ENCODE measurements at places on chromosomes 7 and 10.
A peak's percentile ranks its signal among the peaks of the same experiment; 100 is the strongest.

DNA sequence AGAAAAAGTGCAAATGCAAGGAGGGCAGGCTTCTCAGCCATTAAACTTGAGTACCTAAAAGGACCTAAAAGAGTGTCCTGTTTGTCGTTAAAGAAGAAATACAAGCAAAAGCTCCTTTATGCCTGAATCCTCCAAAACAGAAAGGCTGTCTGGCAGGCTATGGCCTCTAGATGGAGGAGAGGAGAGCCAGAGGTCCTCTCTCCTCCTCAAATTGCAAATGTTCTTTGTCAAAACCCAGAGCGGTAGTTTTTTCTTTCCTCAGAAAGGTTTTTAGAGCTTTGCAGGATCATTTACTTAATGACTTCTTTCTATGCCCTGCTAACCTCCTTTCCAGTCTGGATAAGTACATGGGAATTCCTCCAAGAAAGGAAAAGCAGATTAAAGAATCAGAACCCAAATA is 1.9 kb upstream of the SORCS1 start:
- DNase-seq: no peak

GRCh38 chr10:102342958-102343357 is 52.5 kb upstream of the NFKB2 start:
- no peak for DNase-seq

- DNase-seq: peak; percentile 20
These were observed at the start of gene MEST for GRCh38 chr7:130491841-130492522. MEST (plus strand) TSS chr7:130492085; CDS start chr7:130492314, 229 bp downstream.

GRCh38 chr10:14366760-14367159 is 36.0 kb upstream of the FRMD4A start:
- no peak for DNase-seq

GRCh38 chr10:43409385-43410109 is 561 bp upstream of the HNRNPF start:
- peak; percentile 42 for DNase-seq

DNA sequence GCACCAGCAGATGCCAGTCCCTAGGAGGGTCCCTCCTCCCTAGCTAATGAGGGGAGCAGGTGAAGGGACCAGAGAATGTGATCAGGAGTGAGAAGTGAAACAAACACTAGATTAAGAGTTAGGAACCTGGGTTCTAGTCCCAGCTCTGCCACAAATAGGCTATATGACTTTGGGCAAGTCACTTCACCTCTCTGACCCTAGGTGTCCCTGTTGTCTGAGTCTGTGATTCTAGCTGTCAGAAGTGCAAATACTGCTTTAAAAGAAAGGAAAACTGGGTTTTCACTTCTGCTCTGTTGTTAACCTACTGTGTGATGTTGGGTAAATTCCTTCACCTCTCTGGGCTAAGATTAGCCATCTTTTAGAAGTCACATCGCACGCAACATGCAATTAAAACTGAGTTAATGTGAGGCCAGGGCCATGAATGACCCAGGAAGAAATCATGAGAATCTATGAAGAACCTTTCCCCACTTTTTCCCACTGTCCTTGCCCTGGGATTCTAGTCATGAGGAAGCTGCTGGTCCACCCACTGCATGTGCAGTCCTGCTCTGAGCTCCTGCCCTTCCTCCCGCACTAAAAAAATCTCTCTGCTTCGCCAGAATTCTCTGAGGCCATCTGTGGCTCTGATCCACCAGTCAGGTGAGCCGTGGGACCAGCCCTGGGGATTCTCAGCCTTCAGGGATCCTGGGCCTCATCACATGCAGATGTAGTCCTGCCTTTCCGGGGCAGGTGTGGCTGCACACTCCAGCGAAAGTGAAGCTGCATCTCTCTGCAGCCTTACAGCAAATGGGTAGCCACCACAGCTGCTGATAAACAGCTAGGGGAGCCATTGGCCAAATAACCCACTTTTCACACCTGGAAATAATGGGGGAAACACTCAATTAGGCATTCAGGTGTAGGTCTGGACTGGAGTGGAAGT is 181.7 kb downstream of the PLXNA4 start:
- peak; percentile 30 for DNase-seq

DNA sequence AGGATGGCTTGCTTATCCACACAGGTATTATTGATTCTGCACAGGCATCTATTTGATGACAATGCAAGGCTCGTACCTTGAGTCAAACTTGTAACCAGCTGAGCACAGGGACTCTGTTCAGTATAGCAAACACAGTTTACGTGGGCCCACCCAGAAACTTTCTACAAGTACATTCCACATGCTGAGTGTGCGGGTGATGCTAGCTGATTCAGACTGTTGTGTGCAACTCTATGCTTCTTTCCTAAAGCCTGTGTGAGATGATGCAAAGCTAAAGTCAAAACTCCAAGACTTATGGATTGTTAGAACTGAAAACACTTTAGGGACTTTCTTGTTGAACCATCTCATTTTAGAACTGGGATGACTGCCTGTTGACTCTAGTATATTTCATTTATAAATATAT is 21.5 kb upstream of the CALD1 start:
- DNase-seq: no peak

GRCh38 chr7:90532231-90532929 is 62.9 kb downstream of the PTTG1IP2 start:
- DNase-seq: no peak

DNA sequence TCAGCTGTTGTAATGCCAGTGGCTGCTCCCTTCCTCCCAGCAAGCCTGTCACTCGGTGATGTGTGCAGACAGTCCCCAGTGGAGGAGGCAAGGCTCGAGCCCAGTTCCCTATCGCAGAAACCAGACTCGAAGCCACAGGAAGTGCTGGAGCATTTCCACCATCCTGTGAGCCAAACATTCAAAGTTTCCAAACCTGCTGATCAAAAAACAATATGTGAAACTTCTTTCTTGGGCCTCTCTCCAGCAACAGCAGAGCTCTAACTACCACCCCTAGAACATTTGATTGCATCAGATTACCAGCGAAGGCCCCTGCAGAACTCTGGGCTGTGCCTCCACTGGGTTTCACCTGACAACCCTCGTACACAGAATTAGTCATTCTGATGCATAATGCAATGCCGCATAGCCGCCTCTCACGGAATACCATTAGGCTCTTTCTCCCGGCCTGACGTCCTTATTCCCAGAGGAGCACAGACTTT is 94.0 kb downstream of the ELMO1 start:
- peak; percentile 74 for DNase-seq

DNA sequence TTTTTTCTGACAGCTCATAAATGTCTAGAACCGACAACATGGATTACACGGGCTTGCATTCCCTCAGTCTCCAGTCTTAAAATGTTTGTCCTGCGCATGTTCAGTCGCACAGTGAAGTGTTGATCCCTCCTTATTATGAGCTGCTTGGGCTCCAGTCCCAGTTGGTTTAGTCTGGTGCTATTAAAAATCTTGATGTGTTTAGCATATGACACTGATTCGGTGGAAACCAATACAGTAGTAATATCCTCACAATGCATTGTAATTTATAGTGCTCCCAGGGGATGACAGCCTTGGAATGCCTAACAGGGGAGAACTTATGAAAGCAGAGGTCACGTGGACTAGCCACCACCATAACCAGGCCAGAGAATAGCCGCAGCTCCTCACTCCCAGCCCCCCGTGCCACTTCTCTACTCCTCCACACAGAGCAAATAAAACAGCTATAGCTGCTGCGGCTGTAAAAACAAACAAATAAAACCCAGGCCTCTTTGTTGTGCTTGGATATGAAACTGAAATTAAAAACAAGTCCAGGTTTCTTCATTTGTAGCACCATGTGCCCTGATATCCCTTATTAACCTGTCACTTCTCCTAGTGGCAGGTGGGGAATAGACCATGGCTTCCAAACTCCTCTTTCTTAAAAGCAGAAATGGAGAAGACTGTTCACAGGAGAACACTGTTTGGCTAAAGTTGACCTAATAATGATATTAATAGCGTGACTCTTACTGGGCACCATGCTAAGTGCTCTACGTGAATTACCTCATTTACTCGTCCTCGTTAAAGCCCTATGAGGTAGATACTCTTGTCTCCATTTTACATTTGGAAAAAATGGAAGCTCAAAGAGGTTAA is 7.7 kb downstream of the DPCD start:
- DNase-seq: no peak

GRCh38 chr7:17094963-17095574 is 203.4 kb upstream of the AHR start:
- no peak for DNase-seq

GRCh38 chr10:104540181-104540580 is 100.9 kb upstream of the SORCS3 start:
- no peak for DNase-seq

GRCh38 chr7:95922191-95922590 is 149.8 kb downstream of the DYNC1I1 start:
- peak; percentile 46 for DNase-seq

- DNase-seq: no peak
These were observed 22.2 kb downstream of the MGAM2 start for GRCh38 chr7:142133731-142134148.

DNA sequence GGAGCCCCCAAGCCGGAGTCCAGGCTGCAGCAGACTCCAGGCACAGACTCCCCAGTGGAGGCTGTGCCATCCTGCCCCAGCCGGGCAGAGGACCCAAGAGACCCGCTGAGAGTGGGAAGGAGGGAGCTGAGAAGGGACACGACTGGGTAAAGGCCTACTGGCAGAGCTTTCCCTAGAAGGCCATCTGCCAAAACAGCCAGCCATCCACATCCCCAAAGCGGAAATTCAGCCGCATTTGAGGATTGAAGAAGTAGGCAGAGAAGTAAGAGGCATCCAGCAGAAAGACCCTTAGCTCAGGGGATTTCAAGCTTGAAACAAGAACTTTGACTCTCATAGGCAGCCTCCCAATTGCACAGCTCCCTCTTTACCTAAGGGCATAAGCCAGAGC is 857 bp downstream of the CPXM2 start:
- no peak for DNase-seq

GRCh38 chr10:6406220-6407033 is 173.6 kb downstream of the PRKCQ start:
- DNase-seq: peak; percentile 48

GRCh38 chr7:84999450-84999849 is 187.4 kb downstream of the SEMA3D start:
- no peak for DNase-seq

GRCh38 chr10:63240807-63241206 is 107.7 kb downstream of the NRBF2 start:
- DNase-seq: no peak

GRCh38 chr7:69398986-69399385 is 199.3 kb upstream of the AUTS2 start:
- peak; percentile 80 for DNase-seq

GRCh38 chr10:111493024-111493625 is 416.3 kb downstream of the ADRA2A start:
- no peak for DNase-seq

DNA sequence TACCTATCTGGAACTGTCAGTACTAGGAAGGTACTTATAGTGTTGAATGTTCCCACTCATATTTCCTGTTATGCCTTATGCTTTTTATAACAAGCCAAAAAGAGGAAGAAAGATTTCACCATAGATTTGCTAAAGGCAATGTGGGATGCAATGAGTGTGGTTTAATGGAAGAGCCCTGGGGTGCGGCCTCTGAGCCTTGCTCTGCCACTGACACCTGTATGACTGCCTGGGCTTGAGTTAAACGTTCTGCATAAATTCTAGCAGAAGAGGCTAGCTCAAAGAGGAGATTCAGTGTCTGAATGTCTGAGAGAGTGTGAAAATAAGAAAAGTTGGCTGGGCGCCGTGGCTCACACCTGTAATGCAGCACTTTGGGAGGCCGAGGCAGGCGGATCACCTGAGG is 143.8 kb downstream of the TPST1 start:
- peak; percentile 65 for DNase-seq

- no peak for DNase-seq
These were observed 470.5 kb upstream of the LRRTM3 start for GRCh38 chr10:66455304-66455703.

- DNase-seq: peak; percentile 86
These were observed 339.7 kb downstream of the THSD7A start for GRCh38 chr7:11492307-11492706.

DNA sequence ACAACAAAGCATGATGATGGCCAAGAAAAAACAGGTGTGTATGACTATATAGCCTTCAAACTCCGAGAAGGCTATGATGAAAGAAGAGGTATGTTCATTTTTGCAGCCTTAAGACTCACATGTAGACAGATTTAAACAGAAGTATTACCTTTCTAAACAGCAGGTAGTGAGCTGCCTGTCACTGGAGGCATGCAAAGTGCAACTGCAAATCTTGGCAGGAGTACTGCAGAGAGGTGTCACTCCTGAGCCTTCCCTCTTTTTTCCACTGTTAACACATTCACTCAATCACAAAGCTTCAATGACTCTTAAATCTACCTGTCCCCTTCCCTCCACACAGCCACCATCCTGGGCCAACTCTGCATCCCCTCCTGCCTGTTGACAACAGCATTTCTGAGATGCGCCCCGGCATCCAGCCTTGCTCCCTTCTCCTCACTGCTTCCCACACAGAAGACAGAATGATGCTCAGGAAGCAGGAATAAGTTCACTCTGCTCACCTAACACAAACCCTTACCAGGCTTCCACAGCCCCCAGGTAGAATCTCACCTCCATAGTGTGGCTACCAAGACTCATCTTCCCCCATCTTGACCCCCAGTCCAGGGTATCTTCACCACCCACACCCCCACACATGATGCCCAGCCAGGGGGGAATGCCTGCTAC is 161.9 kb upstream of the ZMIZ1 start:
- no peak for DNase-seq

GRCh38 chr10:90930070-90930837 is 9.4 kb upstream of the ANKRD1 start:
- no peak for DNase-seq

DNA sequence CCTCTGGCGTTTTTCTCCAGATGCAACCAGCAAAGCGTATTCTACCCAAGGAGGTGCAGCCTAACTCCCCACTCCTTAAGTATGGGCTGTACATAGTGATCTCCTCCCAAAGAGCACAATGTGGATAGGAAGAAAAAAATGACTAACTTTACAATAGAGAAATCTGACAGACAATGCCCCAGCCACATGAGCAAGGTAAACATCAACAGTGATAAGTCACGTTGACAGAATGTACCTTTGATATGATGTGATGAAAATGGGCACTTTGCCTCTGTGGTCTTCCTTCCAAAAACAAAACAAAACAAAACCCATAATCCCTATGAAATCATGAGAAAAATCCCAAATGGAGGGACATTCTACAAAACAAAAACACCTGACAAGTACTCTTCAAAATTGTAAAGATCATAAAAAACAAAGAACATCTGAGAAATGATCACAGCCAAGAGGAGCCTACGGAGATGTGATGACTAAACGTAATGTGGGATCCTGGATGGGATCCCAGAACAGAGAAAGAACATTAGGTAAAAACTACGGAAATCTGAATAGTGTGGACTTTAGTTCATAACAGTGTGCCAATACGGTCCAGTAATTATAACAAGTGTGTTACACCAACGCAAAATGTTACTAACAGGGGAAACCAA is 50.6 kb downstream of the ABLIM1 start:
- DNase-seq: no peak

DNA sequence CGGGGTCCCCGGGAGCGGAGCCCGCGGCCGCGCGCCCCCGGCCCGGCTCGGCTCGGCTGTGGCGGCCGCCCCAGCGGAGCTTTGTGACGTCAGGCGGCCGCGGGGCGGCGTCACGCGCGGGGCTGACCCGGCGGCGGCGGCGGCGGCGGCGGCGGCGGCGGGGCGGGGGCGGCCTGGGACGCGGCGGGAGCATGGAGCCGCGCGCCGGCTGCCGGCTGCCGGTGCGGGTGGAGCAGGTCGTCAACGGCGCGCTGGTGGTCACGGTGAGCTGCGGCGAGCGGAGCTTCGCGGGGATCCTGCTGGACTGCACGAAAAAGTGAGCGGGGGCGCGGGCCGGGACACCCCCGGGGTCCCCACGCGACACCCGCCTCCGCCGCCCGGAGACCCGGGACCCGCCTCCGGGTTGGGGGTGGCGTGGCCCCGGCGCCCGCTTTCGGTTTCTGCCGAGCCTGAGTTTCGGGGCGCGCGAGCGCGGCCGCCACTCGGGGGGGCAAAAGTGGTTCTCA is at the start of gene PWWP2B:
TSS of gene PWWP2B (plus strand) at position 165 of the 506 bp plus-strand sequence. CDS start at position 192, 27 bp downstream.
- peak; percentile 93 for DNase-seq

- DNase-seq: peak; percentile 12
These were observed 80.8 kb upstream of the RHOBTB1 start for GRCh38 chr10:61024856-61025201.

All from suppressor macrophage treated with lipopolysaccharide for 1 hour (primary cell).